ENCODE measurements at places on chromosomes 7 and 10.

GRCh38 chr10:95290461-95291364 lies at the start of gene PDLIM1:
Gene PDLIM1 (minus strand): TSS chr10:95291003. CDS start chr10:95290915, 88 bp downstream.
- DNase-seq, result peak; percentile 13

- DNase-seq, result no peak
Measured at GRCh38 chr7:136386876-136387275, 409.7 kb upstream of the MTPN start.

GRCh38 chr7:28106321-28106829 lies 74.2 kb downstream of the JAZF1 start:
- DNase-seq, result no peak

GRCh38 chr10:3829156-3830050 lies 44.4 kb upstream of the KLF6 start:
- DNase-seq, result no peak

- DNase-seq, result no peak
Measured at GRCh38 chr7:29793507-29793906, 12.8 kb upstream of the WIPF3 start.

DNA sequence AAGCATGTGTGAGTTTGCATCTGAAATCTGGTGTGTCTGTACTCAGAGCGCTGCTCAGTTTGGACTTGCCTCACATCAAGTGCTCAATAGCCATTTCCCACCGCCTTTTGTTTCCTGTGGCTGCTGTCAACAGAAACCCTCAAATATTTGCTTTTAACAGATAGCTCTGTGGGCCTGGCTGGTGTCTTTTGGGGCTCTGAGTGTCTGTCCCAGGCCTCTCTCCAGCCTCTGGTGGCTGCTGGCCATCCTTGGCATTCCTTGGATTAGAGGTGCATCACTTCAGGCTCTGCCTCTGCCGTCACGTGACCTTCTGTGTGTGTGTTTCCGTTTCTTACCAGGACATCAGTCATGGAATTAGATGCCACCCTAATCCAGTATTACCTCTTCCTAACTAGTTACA lies 9.3 kb downstream of the YKT6 start:
- DNase-seq, result no peak

DNA sequence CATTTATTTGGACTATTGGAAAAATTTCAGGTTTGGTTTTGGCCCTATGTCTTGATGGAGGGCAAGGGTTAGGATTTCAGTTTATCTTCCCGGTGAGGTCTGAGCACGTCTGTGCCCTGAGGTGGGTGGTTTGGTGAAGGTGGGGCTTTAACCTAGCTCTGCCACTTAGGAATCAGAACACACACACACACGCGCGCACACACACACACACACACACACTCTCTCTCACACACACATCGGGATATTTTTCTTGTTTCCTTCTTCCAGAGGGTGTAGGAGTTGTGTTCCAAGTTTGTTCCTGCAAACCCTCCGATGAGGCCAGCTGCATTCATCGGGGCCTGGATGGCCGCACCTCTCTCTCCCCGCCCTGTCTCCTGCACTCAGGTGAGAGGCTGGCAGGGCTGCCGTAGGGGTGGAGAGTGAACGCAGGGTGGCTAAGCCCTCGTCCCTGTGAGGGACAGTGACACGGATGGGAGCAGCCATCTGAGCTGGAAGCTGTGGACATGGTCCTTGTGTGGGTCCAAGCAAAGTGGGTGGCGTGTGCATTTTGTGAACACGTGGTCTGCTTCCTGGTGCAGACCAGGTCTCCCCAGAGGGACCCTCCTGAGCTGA lies 34.2 kb downstream of the CHST12 start:
- no peak for DNase-seq

DNA sequence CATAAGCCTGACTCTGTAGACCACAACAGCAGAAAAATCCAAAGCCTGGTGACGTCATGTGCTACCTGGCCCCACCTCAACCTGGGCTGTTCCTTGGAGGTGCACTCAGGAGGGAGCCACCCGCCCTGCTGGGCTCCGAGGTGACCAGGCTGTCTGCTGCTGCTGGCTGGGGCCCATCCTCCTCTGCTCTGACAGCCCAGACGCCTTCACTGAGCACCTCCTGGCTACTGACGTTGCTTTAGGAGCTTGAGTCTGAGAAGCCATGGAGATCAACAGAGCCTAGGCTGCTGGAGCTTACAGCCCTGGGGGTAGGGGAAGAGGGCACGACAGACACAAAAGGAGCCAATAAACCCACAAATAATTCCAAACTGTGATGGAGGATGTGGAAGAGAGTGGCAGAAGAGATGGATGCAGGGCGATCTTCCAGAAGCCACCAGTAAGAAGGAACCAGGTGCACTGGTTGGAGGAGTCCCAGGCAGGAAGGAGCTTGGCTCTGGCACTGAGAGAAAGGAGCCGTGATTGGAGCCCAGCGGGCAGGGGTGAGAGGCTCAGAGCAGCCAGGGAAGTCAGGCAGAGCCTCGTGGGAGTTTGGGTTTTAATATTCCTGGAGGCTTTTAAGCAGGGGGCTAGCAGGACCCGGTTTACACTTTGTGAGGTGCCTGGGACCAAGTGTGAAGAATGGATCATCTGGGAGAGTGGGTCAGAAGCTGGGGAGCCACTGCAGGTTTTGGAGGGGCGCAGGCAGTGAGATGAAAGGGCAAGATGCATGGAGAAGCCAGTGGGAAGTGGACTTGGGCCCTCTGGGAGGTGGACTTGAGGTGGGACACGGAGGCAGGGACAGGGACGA lies 1.7 kb upstream of the PTPRE start:
- no peak for DNase-seq

DNA sequence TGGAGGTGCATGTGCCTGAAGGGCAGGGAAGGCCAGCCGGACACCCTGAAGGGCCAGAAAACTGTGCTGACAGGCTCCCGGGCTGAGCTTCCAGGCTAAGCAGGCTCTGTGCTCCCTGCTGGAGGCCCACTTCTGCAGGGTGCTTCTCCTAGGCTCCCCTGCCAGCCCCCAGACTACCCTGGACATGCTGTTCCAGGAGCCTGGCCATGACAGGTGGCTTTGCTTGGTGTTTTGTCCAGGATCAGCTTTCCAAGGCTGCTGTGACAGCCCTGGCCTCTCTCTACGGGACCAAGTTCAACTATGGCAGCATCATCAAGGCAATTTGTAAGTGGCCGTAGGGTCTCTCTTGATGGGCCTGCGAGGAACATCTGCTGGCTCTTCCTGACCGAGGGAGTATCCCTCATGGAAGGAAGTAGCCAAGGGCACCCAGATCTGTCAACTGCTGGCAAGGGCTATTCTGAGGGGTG lies 5.3 kb downstream of the CPA1 start:
- DNase-seq, result no peak

All from stimulated activated CD8-positive, alpha-beta memory T cell treated with anti-CD3 and anti-CD28 coated beads, Interleukin-12 subunit alpha, Interleukin-12 subunit beta, amount 100 ng/mL, for 4 hours (primary cell).